Calu3 (cell line): ENCODE measurements at places on chromosomes 7 and 10. TPM values are rescaled to one million over a fixed set of nuclear protein-coding genes. Genes with fewer than 3 reads are reported as not detected.

HILPDA gene
- 14.5 and 17.4 TPM in 2 replicates for total RNA-seq

- no peaks in the 10 kb centered on the region for H3K27me3 ChIP-seq
- H3K36me3 ChIP-seq = no peaks in the 10 kb centered on the region
These were observed 383.3 kb downstream of the INHBA start for GRCh38 chr7:41319581-41319980.

CALML5 gene
- not detected in 2 replicates for total RNA-seq

DNA sequence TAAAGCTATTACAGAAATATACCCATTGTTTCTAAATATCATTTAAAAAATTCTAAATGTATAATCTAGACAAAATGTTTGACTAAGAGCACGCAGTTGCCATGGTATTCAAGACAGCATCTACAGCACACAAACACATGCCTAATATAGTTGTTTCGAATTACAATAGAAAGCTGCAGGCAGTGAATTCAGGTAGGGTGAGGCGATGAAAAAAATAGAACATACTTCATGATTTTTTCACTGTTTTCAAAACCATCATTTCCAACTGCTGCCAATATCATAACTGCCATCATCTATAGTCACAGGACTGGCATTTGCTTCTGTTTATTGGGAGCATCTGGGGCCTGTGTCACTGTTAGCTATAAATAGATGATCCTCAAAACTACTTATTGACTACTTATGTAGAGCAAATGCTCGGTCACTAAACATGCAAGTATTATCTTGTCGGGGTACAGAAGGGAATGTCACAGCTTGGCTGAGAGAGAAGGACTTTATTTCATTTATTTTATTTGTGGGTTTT is 34.4 kb upstream of the OTUD1 start:
- H3K4me3 ChIP-seq = no peak overlapping the region
- DNase-seq = no peak
- no peak overlapping the region for H3K27ac ChIP-seq

LIPN gene
- total RNA-seq = not detected in 2 replicates

KLF14 gene
- 0.17 TPM in 1 of 2 replicates, not detected in the other for total RNA-seq

- no peak overlapping the region for H3K27ac ChIP-seq
- no peaks in the 10 kb centered on the region for H3K4me1 ChIP-seq
- no peaks in the 10 kb centered on the region for H3K36me3 ChIP-seq
- no peak for DNase-seq
These were observed 19.5 kb downstream of the ADCYAP1R1 start for GRCh38 chr7:31071645-31072029.

NME8 gene
- total RNA-seq = not detected in 2 replicates

CFAP70 gene
- total RNA-seq = 1.2 and 1.9 TPM in 2 replicates

DNA sequence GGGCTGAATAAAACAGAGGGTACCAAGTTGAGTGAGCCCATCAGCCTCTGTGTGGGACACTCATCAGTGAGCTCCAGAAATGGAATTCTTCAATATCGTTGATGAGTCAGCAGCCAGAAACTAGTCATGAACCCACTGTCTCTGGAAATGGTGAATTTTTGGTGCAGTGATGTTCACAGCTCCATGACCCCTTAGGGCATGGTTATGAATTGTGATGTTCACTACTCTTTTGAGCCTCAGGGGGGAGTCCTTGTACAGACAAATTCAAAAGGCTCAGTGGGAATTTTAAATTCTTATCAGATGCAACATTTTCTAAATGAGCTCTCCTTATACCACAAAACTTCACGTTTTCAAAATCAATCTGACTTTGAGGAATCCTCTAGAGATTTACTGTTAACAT is 335.7 kb downstream of the PHTF2 start:
- H3K4me1 ChIP-seq = no peaks in the 10 kb centered on the region
- peaks cover 13% of the 10 kb centered on the region for H3K27me3 ChIP-seq
- peak; percentile 10 for DNase-seq
- no peak overlapping the region for H3K27ac ChIP-seq
- no peak overlapping the region for H3K4me3 ChIP-seq

BAZ1B gene
- total RNA-seq = 44.6 and 45.1 TPM in 2 replicates

DNA sequence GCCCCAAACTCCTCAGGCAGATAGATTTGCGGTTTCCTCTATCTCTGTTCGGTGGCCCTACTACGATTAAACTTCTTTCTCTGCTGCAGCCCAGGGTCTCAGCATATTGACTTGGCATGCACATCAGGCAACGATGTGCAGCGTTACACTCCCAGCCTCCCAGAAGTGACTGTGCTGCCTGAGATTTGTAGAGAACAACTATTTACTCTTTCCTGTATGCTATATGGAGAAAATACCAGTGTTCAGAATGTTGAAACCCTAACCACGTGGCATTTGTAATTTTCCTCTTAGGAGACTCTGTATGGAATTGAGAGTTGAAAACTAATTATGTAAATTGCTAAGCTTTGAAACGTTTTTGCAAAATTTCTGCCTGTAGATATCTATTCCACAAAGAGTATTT is 50.9 kb downstream of the GNAI1 start:
- no peak for DNase-seq
- no peaks in the 10 kb centered on the region for H3K36me3 ChIP-seq
- no peak overlapping the region for H3K27ac ChIP-seq
- H3K27me3 ChIP-seq = no peaks in the 10 kb centered on the region

DIP2C gene
- 11.0 and 13.2 TPM in 2 replicates for total RNA-seq

- H3K27ac ChIP-seq = no peak overlapping the region
- no peak overlapping the region for H3K4me3 ChIP-seq
- H3K27me3 ChIP-seq = no peaks in the 10 kb centered on the region
- peaks cover 77% of the 10 kb centered on the region for H3K36me3 ChIP-seq
- peaks cover 17% of the 10 kb centered on the region for H3K4me1 ChIP-seq
These were observed 39.4 kb downstream of the PFKFB3 start for GRCh38 chr10:6242089-6242488.

GRCh38 chr10:102757323-102757722 is 13.6 kb downstream of the WBP1L start:
- no peaks in the 10 kb centered on the region for H3K4me1 ChIP-seq
- H3K27me3 ChIP-seq = no peaks in the 10 kb centered on the region
- H3K27ac ChIP-seq = no peak overlapping the region
- H3K4me3 ChIP-seq = no peak overlapping the region
- no peaks in the 10 kb centered on the region for H3K36me3 ChIP-seq

GRCh38 chr10:44101082-44101481 is 283.8 kb downstream of the CXCL12 start:
- H3K27me3 ChIP-seq = no peaks in the 10 kb centered on the region
- no peaks in the 10 kb centered on the region for H3K4me1 ChIP-seq
- H3K4me3 ChIP-seq = no peak overlapping the region
- no peaks in the 10 kb centered on the region for H3K36me3 ChIP-seq
- no peak for DNase-seq

DNA sequence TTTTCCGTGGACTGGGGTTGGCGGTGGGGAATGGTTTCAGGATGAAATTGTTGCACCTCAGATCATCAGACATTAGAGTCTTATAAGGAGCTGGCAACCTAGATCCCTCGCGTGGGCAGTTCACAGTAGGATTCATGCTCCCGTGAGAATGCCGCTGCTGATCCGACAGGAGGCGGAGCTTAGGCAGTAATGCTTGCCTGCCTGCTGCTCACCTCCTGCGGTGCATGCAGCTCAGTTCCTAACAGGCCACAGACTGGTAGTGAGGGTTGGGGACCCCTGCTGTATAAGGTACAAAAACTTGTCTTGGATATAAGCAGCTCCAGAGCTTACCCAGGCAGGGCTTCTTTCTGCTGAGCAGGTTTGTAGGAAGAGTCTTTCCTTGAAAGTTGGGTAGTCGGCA is 53.9 kb downstream of the SHH start:
- H3K27ac ChIP-seq = no peak overlapping the region
- no peaks in the 10 kb centered on the region for H3K27me3 ChIP-seq
- DNase-seq = no peak
- H3K4me1 ChIP-seq = peaks cover 6% of the 10 kb centered on the region
- no peak overlapping the region for H3K4me3 ChIP-seq

- H3K36me3 ChIP-seq = no peaks in the 10 kb centered on the region
- DNase-seq = no peak
- H3K4me3 ChIP-seq = no peak overlapping the region
- no peaks in the 10 kb centered on the region for H3K4me1 ChIP-seq
- no peak overlapping the region for H3K27ac ChIP-seq
- H3K27me3 ChIP-seq = no peaks in the 10 kb centered on the region
These were observed 33.0 kb downstream of the AKAP9 start for GRCh38 chr7:91973639-91974038.

- peak overlapping the region; percentile 65 for H3K27ac ChIP-seq
- no peaks in the 10 kb centered on the region for H3K36me3 ChIP-seq
- DNase-seq = no peak
- peaks cover 28% of the 10 kb centered on the region for H3K4me1 ChIP-seq
- H3K4me3 ChIP-seq = no peak overlapping the region
These were observed 464.7 kb upstream of the IGFBP3 start for GRCh38 chr7:46385662-46386309.

DNA sequence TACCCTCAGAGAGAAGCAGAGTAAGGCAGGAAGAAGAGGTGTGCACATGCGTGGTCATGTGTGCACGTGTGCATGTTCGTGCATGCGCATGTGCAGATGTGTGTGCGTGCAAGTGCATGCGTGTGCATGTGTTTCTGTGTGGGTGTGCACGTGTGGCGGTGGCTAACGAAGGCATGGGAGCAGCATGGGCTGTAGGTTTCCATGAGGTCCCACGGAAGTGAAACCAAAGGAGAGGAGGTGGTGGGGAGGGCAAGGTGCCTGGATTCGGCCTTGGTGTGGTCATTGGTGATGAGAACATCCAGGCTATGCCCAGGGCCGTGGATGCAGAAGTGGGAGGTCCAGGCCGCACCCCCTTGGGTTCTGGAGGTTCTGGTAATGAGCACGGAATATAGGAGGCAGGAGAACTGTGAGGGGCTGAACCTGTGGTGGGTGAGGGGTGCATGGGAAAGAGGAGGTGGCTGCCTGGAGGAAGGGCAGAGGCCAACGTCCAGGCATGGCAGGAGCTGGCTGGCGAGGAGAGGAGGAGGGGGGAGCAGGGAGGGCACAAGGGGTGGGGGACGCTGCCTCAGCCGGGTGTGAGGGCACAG is 2.4 kb upstream of the INPP5A start:
- H3K27ac ChIP-seq = no peak overlapping the region
- H3K27me3 ChIP-seq = no peaks in the 10 kb centered on the region
- peaks cover 43% of the 10 kb centered on the region for H3K36me3 ChIP-seq
- no peak for DNase-seq
- H3K4me3 ChIP-seq = peak overlapping the region; percentile 40
- peaks cover 34% of the 10 kb centered on the region for H3K4me1 ChIP-seq

GHRHR gene
- not detected in 2 replicates for total RNA-seq

CPED1 gene
- total RNA-seq = 0.24 and 0.76 TPM in 2 replicates

- H3K4me1 ChIP-seq = no peaks in the 10 kb centered on the region
- peaks cover 41% of the 10 kb centered on the region for H3K27me3 ChIP-seq
- no peak overlapping the region for H3K27ac ChIP-seq
These were observed 123.9 kb upstream of the CDK13 start for GRCh38 chr7:39826166-39826565.

GRCh38 chr7:9869566-9869965 is 1104.1 kb upstream of the PHF14 start:
- H3K27me3 ChIP-seq = no peaks in the 10 kb centered on the region
- H3K4me1 ChIP-seq = no peaks in the 10 kb centered on the region
- no peak for DNase-seq
- no peaks in the 10 kb centered on the region for H3K36me3 ChIP-seq

HKDC1 gene
- total RNA-seq = 112 and 113 TPM in 2 replicates

LRRD1 gene
- total RNA-seq = not detected in 2 replicates

SFRP4 gene
- total RNA-seq = not detected in 2 replicates

DNA sequence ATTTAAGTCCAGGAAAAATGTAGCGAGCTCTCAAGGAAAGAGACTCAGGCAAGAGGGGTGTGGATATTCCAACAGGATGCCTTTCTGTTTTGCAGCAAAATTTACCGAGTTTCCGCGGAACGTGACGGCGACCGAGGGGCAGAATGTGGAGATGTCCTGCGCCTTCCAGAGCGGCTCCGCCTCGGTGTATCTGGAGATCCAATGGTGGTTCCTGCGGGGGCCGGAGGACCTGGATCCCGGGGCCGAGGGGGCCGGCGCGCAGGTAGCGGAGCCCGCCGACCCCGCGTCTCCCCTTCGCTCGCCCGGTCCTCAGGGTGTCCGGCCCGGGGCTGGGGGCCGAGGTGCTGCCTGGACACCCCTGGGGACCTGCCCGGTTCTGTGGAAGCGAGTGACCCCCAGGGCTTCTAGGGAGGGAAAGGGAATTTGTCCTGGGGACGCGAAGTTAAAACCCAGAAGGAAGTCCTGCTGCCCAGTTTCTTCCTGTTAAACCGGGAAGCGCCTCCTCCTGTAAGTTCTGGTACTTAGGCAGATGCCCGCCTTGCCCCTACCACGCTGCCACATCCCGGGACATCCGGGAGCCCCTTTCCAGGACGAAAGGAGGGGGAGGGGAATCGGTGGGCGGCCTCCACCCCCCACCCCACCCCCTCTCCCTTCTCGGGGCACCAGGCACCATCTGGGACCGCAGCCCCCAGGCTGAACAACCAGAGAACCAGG is 2.5 kb downstream of the VSTM2A start:
- H3K27me3 ChIP-seq = peaks cover 80% of the 10 kb centered on the region
- H3K27ac ChIP-seq = no peak overlapping the region
- no peaks in the 10 kb centered on the region for H3K4me1 ChIP-seq
- no peak overlapping the region for H3K4me3 ChIP-seq
- no peaks in the 10 kb centered on the region for H3K36me3 ChIP-seq

DNA sequence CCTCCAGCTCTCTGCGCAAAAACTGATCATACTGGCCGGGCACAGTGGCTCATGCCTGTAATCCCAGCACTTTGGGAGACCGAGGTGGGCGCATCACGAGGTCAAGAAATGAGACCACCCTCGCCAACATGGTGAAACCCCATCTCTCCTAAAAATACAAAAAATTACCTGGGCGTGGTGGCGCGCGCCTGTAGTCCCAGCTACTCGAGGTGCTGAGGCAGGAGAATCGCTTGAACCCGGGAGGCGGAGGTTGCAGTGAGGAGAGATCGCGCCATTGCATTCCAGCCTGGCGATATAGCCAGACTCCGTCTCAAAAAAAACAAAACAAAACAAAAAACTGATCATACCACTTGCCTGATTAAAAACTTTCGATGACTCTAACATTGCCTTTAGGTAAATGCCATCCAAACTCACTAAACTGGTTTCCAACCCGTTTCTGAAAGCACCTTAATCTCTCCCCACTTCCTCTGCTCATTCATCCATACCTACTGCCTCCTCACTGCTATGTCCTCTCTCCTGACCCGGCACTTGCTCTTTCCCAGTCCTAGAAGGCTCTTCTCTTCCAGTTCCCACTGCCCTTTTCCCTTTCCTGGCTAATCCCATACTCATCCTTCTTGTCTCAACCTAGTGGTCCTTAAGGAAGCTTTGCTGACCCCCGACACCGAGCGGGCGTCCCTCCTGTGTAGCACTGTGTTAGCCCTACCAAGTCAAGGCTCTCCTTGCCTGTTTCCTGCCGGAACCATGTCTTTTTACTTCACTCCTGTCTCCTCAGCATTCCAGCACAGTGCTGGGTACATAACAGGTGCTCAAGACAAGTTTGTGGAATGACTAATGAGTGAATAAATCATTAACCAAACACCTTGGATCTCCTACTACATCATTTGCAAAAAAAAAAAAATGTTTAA is 686 bp upstream of the MIOS start:
- H3K4me3 ChIP-seq = no peak overlapping the region
- H3K27ac ChIP-seq = no peak overlapping the region
- H3K4me1 ChIP-seq = peaks cover 27% of the 10 kb centered on the region
